ENCODE measurements at places on chromosomes 4 and X.

GRCh38 chrX:44944894-44945293, 71.9 kb downstream of the KDM6A start:
- DNase-seq, result no peak

- no peak for DNase-seq
These were observed 229.2 kb downstream of the FRAS1 start for GRCh38 chr4:78286281-78286680.

DNA sequence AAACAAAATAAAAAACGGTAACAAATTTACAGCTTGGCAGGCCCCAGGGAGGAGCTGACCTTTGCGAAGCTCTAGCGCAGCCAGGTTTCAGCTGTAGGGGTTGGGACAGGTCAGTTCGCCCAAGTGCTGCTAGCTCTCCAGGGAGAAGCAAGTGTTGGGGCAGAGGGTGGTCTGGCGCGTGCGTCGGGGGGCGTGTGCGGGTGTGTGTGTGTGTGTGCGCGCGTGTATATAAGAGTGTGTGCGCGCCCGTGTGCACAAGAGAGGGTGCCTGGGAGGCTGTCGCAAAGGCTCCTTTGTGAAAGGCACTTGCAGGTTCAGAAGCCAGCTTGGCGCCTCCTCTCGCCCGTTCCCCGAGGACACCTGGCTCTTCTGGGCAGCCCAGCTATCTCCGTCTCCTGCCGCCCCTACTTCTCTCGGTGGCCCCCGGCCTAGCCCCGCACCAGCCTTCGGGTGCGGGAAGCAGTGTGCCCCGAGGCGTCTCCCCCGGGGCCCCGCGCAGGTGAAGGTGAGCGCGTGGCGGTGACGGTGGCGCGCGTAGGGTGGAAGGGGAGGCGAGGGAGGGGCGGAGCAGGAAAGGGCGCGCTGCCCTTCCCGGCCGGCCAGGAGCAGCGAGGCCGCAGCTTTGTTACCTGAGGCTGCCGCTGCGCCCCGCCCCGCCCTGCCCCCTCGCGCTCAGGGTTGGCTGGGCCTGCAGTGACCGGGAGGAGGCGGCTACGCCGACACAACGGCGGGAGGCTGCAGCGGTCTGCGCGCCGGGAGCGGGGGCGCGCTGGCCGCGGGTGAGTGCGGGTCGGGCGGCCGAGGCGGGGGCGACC, at the start of gene FHDC1:
TSS of gene FHDC1 (plus strand) at position 693 of the 815 bp plus-strand sequence. CDS start 6,735 bp downstream, outside the sequence.
- no peak for DNase-seq

DNA sequence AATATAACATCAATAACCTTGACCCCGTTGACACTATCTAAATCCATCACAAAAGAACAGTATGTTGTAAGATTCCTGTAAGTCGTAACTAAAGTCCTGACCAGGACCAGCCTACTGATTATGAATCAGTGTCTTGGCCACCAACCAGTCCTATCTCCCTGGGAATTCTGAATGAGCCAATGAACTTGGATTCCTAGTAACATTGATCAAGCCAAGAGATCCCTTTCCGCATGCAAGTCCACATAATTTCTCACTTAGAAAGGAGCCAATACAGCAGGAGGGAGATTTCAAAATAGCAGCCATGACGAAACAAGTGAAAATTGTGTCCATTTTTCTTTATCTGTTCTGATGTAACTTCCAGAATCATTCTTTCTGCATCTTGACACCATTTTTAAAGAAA, 9.5 kb downstream of the XPNPEP2 start:
- peak; percentile 57 for DNase-seq

GRCh38 chrX:36007207-36007606, 87.7 kb downstream of the CFAP47 start:
- no peak for DNase-seq

DNA sequence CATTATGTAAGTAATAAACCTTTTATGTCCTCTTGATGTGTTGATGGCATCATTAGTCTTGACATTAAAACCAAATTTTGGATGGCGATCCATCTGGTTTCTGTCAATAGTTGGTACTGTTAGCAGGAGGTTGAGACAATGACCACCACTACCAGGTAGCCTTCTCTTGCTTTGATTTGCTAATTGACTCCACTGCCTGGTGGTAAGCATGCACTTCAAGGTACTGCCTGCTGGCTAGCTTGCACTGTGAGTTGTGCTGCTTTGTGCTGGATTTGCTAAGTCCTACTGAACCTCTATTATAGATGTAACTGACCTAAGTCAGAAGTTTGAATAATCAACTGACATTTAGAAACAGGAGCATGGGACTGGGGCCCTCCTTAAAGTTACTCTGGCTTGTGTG, 46.3 kb downstream of the ATP1B4 start:
- no peak for DNase-seq

GRCh38 chr4:3613967-3614730, 81.9 kb upstream of the LRPAP1 start:
- DNase-seq, result no peak

GRCh38 chr4:13536607-13537006, 7.7 kb downstream of the NKX3-2 start:
- DNase-seq, result no peak
